ENCODE measurements at places on chromosomes 2 and 18.

- DNase-seq: no peak
These were observed 117.0 kb downstream of the DOCK10 start for GRCh38 chr2:224925061-224925809.

DNA sequence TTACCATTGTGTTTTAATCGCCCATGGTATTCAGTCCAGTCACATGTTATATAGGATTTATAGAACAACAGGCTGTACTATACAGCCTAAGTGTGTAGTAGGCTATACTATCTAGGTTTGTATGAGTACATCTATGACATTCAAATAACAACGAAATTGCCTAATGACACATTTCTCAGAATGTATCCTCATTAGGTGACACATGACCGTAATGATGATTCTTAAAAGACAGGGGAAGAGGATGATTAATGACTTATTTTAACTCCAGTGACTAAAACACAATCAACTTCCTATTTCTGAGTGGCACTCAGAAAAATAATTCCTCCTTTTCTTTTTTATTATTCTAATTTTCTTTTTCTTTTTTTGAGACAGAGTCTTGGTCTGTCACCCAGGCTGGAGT lies 63.0 kb upstream of the ACSL3 start:
- no peak for DNase-seq

DNA sequence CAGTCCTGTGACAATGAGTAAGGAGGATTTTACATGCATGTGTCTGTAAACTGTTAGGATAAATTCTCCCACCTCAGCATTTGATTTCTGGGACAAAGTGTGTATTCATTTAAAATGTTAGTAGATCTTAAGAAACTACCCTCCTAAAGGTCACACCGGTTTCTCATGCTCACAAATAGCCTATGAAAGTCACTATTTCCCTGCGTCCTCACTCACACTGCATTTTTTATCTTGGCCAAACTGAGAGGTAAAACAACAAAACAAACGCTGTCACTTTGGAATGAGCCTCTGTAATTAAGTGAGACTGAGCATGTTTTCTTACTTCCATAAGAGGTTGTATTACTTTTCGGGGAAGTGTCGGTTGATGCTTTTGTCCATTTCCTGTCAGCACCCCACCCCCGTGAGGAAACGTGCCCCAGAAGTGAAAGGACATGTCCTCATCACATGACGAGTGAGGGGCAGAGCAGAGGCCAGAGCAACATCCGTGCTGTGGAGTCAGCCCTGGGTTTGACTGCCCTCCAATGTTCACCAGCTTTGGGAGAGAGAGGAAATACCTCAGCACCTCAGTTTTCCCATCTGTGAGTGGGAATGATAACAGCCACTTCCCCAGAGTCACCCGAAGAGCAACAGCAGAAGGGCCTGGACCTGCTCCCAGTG lies 3.1 kb downstream of the GYPC start:
- DNase-seq: peak; percentile 92

GRCh38 chr2:241545523-241546473 lies 12.7 kb upstream of the BOK start:
- DNase-seq: peak; percentile 12

GRCh38 chr18:34933909-34934661 lies 107.1 kb upstream of the MAPRE2 start:
- DNase-seq: no peak

DNA sequence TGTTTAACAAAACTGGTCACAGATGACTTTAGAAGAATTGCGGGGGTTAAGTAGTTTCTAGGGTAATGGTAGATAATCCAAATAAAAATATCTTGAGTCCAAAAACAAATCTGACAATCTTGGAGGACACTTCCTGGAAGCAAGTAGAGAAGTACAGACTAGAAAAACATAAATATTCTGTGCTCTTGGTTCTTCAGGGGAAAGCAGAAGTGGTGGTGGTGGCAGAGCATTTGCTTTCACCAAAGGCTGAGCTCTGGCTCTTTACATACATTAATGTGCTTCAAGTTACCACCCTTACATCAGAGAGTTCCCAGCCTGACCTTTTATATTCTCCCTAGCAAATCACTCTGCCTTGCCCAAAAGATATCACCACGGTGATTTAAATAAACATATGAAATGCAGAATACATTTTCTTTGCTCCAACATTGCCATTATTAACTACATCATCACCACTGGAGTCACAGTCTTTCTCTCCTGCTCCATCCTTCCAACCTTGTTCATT lies 15.3 kb downstream of the PDE11A start:
- DNase-seq: no peak

- no peak for DNase-seq
These were observed 294.6 kb upstream of the CYP26B1 start for GRCh38 chr2:72442270-72442669.

GRCh38 chr2:236985761-236986339 lies 99.8 kb upstream of the COPS8 start:
- DNase-seq: no peak

DNA sequence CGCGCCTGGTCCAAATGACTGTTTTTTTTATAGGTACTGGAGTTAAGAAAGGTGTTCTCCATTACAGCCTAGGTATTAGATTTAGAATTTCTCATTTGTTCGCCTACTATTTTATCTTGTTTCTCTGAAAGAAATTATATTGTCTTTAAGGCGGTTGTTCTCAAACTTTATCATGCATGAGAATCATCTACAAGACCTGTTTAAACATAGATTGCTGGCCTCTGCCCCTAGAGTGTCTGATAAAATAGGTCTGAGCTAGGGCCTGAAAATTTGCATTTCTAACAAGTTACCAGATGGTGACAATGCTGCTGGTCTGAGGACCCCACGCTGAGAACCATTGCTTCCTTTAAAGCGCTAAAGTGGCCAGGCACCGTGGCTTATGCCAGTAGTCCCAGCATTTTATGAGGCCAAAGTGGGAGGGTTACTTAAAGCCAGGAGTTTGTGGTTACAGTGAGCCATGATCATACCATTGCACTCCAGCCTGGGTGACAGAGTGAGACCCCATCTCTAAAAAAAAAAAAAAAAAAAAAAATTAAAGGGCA lies 34.0 kb upstream of the RNF138 start:
- no peak for DNase-seq

GRCh38 chr2:18741191-18741590 lies 151.8 kb upstream of the NT5C1B start:
- no peak for DNase-seq

All from spleen (tissue), 13 donors.